Pancreas (tissue), 10 donors: ENCODE measurements at places on chromosomes 6 and 20. TPM values are rescaled to one million over a fixed set of nuclear protein-coding genes. Genes with fewer than 3 reads are reported as not detected.

RPS18 gene
- total RNA-seq: 1,132 TPM

MAFB gene
- 24.1 TPM for total RNA-seq

TNFAIP3 gene
- 15.0 TPM for total RNA-seq

CPNE5 gene
- 0.40 TPM for total RNA-seq

PNLDC1 gene
- 0.49 TPM for total RNA-seq

KCNB1 gene
- 0.31 TPM for total RNA-seq

DYNLT2 gene
- 0.20 TPM for total RNA-seq

SLC35D3 gene
- total RNA-seq: 0.31 TPM

TULP4 gene
- 46.3 TPM for total RNA-seq

TREML2 gene
- 0.12 TPM for total RNA-seq

TBC1D7 gene
- total RNA-seq: 5.9 TPM

HSPA1L gene
- total RNA-seq: 1.1 TPM

IL17A gene
- not detected for total RNA-seq

SFT2D1 gene
- total RNA-seq: 26.3 TPM

THBD gene
- total RNA-seq: 3.7 TPM

MYL9 gene
- 39.5 TPM for total RNA-seq

TCF21 gene
- total RNA-seq: 0.35 TPM

COL11A2 gene
- 0.37 TPM for total RNA-seq

DLL1 gene
- 10.8 TPM for total RNA-seq

ATP6V1G2 gene
- total RNA-seq: 0.63 TPM
